ENCODE measurements at places on chromosomes 2 and 18.

DNA sequence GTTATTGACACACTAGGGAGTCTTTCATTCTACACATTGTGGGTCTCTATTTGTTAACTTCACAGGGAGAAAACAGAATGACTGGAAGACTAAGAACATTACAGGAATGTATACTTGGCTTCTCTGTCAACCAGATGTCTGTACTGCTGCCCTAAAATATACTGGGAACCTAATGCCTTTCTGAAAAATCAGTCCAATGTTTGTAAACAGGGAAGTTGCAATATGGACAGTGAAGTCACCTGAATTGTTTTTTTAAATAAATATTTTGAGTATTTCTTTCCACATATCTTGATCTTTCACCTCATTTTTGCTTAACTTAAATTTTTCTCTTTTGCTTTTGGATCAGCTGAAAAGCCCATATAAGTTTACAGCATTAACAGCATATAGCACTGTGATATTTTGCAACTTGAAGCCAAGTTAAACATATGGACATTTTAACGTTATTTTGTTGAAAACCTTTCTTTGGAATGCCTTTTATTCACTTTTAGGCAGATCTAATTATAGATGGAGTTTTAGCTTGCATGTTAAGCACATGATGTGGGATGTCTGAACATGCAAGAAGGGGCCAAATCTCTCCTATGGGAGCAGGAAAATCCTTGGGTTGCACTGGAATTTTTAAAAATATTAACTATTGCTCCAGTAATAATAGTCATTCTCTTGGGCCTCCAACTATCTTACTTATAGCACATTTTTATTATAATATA is 137.7 kb upstream of the TWIST2 start:
- DNase-seq, result no peak

DNA sequence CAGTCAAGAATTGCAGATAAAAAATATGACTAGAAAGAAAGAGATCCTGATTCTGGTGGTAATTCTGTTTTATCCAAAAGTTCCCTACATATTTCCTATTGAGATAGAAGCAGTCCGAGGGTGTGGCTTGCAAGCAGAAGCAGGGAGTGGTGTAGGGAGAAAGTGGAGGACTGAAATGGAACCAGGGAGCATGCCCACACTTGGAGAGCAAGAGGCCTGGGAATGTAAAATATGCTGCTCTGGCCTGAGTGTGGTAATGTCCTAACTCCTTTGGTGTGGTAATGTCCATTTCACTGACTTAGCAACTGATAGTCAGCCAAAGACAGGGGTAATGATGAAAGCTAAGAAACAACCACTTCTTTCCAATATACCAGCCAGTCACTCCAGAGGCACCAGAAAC is 30.1 kb upstream of the FMNL2 start:
- no peak for DNase-seq

GRCh38 chr2:108853421-108853820 is 66.8 kb downstream of the CCDC138 start:
- DNase-seq, result peak; percentile 74

DNA sequence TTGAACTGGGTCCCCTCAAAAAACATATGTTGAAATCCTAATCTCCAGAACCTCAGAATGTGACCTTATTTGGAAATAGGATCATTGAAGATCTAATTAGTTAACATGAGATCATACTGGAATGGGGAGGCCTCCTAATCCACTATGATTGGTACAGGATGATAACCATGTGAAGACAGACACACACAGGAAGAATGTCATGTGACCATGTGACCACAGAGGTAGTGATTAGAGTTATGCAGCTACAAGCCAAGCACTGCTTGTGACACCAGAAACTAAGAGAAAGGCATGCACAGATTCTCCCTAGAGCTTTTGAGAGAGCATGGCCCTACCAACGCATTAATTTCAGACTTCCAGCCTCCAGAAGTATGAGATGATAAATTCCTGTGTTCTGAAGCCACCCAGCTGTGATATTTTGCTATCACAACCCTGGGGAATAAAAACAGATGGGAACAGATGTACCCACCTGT is 47.0 kb upstream of the TGIF1 start:
- DNase-seq, result peak; percentile 53

GRCh38 chr2:73564986-73565385 is 77.2 kb downstream of the NAT8 start:
- DNase-seq, result no peak

DNA sequence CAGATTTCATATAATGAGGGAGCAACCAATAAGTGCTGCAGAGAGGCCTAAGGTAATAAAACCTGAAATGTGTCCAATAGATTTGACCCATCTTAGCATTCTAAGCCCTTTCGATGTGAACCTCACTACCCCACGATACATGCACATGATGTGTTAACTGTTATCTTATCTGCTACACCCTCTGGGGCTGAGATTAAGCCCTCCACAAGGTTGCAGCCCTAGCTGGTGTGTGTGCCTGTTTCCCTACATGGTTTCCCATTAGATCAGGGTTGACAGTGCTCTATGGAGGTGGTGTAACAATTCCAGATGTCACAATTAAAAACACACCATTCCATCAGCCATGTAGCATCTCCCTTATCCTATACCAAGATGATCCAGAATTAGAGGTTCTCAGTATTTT is 68.9 kb upstream of the THSD7B start:
- no peak for DNase-seq

- DNase-seq, result no peak
Observed at GRCh38 chr2:214382229-214382628, 28.6 kb upstream of the VWC2L start.

DNA sequence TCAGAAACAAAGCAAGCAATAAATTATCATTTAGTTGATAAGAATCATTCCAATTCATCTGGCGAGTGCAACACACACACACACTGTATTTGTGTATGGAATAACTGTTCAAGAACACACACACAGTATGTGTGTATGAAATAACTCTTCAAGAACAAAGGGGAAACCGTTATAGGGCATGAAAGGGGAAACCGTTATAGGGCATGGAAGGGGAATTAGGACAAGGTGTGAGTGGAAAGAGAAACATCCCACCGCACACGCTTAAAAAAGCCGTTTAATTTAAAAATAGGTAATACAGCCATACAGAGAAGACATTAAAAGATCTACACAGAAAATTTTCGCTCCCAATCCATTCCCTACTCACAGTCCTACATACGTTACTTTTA is 607 bp upstream of the TSN start:
- no peak for DNase-seq

DNA sequence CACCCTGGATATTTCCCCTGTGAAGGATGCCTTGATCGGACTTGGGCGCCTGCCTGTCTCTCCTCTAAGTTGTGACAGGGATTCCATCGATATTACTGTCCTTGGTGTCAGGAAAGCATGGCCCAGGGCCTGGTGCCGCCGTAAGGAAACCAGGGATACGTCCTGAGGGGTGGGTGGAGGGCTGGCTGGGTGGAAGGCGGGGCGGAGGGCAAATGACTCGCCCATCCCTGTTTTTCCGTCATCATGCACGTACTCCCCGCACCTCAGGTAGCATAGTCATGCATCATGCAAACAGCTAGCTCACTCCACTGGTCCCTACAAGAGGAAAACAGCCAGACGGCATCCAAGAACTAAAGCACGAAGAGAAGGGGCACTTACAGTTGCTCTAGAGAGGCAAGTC is 57.1 kb downstream of the PXDN start:
- DNase-seq, result no peak

GRCh38 chr2:118830118-118830517 is 17.3 kb downstream of the EN1 start:
- DNase-seq, result no peak

GRCh38 chr18:62988471-62988870 is 273.1 kb downstream of the PHLPP1 start:
- DNase-seq, result no peak

DNA sequence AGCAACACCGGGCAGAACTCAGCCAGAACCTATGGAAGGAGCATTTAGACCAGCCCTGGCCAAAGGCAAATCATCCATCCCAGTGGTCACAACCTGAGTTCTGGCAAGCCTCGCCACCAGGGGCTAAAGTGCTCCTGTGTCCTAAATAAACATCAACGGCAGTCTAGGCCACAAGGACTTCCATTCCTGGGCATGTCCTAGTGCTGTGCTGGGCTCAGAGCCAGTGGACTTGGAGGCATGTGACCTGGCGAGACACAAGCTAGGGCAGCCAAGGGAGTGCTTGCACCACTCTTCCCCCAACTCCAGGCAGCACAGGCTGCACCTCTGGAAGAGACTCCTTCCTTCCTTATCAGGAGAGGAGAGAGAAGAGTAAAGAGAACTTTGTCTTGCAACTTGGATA is 69.0 kb downstream of the ST6GAL2 start:
- DNase-seq, result no peak

GRCh38 chr18:55119434-55119833 is 160.2 kb upstream of the CCDC68 start:
- no peak for DNase-seq

DNA sequence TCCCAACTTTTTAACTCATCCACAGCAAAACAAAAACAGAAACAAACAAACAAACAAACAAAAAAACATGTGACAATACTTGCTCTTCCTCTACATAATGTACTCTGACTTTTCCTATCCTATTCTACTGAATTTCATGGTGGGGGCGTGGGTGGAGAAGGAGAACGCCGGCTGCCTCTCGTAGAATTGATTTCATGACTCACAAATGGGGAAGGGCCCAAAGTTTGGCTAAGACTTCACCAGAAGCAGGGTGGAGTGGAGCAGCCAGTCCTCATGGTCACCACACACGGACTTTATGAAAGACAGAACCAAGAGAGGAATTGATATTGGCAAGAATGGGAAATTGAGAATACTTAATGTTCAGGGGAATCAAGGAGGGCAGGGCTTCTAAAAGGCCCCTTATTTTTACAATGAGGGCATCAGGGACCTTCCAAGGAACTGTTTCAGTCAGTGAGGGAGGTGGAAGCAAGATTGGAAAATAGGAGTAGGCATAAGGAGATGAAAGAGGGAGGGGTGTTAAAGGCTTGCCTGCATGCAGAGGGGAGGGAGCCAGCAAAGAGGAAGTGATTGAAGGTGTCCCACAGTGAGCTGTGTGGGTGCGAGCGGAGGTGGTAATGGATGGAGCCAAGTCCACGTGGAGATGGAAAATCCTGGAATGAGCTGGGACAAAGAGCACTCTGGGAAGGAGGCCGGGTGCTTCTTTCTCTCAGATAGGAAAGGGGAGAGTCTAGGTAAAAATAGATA is 27.9 kb downstream of the MARCHF4 start:
- DNase-seq, result no peak

DNA sequence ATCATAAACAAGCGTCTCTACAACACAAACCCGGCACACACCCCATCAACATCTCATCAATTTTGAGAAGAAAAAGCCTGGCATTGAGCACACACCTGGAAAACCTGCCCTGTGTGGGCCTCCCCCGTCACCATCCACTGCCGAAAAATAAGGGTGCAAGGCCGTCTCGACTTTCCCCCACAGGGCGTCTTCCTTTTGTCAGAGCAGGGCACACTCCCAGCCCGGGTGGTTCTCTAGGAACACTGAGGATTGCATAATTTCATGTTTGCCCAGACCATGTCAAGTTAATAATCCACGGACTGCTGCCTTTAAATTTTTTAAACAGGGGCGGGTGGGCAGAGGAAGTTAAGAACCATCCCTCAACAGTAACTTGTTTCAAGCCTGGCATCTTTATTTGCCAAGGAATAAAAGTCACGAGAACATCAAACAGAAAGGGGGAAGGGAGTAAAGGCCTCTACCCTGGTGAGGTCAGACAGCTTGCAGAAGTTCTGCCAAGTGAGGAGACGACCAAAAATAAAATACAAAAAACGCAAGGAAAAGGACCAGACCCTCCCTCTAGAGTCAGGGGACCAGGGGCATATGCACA is 2.1 kb downstream of the TFCP2L1 start:
- DNase-seq, result no peak

DNA sequence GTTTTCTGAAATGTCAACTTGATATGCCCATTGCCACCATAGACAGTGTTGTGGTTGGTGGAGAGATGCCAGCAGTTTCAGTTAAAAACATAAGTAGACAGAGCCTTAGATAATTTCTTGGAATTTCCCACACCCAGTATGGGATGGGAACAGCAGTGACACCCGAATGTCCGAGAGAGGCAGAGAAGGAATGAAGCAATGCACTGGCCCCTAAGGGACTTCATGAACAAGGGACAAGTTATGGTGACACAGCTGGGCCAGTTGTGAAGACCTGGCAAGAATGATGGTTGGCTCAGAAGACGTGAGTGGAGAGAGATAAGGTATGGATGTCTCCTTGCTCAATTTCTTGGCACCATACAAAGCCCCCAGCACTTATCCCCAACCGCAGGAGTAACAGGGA is 165.2 kb upstream of the APCDD1 start:
- no peak for DNase-seq

All from brain microvascular endothelial cell (primary cell).